Mammary microvascular endothelial cell (primary cell): ENCODE measurements at places on chromosomes 6 and 20. TPM values are rescaled to one million over a fixed set of nuclear protein-coding genes. Genes with fewer than 3 reads are reported as not detected.

The CGA gene
- not detected in 2 replicates for total RNA-seq

The ANKEF1 gene
- total RNA-seq: 1.8 and 1.9 TPM in 2 replicates

The ZC2HC1B gene
- total RNA-seq: not detected in 2 replicates

The C20orf141 gene
- not detected in 2 replicates for total RNA-seq
